ENCODE measurements at places on chromosomes 16 and 17.

DNA sequence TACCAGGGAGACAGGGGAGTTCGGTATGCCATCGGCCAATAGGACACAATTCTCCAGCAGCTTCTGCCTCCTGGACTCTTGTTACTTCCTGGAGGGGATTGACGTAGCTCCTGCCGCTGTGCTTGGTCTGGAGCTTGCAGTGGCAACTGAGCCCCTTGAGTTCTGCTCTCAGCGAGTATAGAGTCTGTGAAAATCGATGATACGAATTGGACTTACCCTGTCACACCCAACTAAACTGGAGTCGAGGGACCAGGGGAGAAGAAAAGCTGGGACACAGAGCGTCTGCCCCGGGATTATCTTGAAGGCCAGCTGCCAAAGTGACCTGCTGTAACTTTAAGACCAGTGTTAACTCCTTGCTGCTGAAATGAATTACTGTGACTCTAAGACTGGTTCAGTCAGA is 22.2 kb downstream of the SEC14L1 start:
- no peak for DNase-seq

- no peak for DNase-seq
These were observed 35.5 kb upstream of the PSMD7 start for GRCh38 chr16:74261068-74261467.

DNA sequence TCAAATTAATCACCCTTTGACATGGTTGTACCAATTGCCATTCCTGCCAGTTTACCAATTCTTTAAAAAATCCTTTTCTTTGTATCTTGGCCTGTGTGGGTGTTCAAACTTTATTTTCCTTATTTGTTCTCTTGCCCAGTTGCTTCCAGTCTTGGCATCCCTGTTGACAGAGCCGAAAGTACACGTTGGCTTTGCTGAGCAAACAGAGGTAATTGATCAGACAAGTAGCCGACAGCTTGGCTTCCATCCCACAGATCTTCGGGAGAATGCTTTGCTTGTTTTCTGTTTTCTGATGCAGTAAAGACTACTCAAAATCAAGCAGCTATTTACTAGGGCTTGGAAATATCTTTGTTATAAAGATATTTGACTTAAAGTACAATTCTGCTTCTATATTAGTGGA is 506.8 kb upstream of the SALL1 start:
- DNase-seq, result no peak

DNA sequence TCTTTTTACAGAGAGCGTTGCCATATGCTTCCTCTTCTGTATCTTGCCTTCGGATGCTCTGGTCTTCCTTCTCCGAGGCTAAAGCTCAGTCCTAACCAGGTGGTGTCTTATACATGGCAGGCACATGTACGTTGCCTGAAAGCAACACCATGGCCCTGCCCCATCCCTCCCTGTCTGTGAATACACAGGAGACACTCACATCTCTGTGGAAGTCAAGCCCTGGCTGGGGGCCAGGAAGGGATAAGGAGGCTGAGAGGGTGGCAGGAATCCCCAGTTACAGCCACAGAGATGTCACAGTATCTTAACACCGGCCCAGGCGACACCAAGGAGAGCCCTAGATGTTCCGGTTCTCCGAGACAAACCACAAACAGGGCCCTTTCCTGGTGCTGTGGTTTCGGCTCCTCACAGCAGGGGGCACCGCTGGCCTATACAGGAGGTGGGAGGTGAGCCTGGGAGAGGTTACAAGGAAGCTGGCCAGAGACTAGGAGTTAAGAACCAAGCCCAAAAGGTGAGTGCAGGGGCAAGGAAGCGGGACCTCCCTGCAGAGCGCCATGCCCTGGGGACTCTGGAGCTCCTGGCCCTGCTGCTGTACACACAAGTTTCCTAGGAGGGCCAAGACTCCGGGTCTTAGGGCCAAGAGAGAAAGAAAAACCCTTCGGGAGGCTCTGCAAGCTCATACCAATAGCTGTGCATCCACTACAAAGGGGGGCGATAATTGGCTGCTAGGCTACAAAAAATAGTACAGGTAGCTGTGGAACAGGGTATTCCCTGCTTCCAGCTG is 41.7 kb downstream of the SRL start:
- no peak for DNase-seq

DNA sequence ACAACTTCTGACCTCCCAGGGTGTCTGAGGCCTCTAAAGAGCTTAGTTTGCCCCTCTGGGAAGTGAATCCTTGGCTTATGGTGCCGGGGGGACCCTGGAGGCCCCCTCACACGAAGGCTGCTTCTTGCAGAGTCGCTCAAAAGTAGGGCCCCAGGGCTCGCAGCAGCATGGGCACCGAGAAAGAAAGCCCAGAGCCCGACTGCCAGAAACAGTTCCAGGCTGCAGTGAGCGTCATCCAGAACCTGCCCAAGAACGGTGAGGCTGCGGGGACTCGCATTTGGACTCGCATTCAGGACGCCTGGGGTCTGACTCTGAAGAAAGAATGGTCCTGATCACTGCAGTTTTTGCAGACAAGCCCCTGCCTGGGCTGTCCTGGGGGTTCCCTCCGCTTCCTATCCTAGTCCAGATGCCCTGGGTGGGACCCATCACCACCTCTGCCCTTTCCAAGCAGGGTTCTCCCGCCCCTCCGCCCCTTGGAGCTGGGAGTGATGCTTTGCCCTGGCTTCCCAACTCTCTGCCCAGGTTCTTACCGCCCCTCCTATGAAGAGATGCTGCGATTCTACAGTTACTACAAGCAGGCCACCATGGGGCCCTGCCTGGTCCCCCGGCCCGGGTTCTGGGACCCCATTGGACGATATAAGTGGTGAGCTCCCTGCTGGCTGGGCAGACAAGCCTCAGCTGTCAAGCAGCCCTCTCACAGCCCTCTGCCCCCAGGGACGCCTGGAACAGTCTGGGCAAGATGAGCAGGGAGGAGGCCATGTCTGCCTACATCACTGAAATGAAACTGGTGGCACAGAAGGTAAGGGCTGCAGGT is 698 bp downstream of the ACBD4 start:
- no peak for DNase-seq

- DNase-seq, result no peak
These were observed 617 bp downstream of the COASY start for GRCh38 chr17:42562388-42563142.

DNA sequence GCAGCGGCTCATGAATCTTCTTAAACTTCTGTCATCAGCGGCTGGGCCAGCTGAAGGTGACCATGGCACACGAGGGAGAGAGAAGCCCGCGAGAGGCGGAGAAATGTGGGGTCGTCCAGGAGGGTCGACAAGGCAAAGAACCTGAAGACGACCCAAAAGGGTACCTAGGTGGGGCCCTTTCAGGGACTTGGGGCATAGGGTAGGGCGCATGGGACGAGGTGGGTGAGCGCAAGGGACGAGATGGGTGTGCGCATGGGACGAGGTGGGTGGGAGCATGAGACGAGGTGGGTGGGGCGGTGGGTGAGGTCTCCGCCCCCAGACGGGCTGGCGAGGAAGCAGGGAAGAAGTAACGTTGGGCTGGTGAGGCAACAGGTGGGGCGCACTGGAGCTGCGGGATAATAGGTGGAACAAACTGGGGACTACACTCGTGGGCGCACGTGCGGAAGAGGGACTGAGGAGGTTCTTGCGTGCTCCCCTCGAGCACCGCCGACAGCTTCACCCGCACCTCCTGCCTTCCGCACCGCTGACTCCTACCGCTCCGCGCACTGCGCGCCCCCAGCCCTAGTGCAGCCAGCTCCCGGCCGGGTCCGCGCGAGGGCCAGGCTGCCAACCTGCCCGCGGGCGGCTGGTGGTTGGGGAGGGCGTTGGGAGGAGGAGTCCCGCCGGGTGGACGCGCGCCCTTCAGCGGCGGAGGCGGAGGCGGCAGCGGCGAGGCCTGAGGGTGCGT is 23.2 kb upstream of the CRYM start:
- DNase-seq, result no peak

DNA sequence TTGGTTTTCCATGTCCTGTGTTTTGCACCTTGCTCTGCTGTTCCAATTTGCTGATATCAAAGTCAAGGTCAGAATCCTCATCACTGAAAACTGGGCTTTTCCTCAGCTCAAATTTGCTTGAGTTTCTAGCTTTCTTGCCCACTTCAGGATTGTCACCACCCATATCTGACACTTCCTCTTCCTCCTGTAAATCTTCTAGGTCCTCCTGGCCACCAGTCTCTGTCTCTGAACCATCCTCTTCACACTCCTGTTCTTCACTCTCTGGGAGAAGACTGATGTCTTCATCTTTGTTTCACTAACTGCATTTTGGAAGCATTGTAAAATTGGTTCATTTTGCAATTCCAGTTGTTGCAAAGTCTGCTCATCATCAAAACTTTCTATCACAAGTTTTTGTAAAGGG is 63.4 kb upstream of the RBL2 start:
- no peak for DNase-seq

DNA sequence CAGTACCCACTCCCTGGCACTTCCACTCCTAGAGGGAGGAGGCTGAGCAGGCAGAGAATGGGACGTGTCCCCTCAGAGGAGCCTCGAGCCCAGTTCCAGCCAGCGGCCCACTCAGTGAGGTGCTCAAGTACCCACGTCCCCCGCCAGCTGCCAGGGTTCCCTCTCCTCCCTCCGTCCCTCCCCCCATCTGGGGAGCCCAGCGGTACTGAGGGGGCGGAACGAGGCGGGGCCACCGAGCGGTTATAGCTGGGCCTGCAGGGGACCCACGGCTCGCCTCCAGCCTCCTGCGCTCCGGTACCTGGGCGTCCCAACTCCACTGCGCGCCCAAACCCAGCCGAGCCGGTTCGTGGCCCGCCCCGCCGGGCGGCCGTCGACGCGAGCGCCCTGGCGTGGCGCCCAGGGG is at the start of gene NPW:
Gene NPW, plus strand, starts transcription at position 268 of the 403 bp plus-strand sequence.
- DNase-seq, result no peak

DNA sequence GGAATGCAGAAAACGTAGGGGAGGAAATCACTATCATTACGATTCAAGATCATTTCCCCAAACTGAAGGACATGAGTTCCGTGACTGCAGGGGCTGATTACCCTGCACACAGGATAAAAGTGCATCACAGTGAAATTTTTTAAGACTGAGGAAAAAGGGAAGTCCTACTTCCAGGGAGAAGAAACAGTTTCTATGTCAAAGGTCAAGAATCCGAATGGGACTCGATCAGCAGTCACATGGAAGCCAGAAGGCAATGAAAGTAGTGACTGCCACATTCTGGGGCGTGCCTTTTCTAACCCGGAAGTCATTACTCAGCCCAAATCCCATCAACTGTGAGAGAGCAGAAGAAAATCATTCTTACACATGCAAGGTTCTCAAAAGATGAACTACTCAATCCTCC is 12.1 kb downstream of the ZZEF1 start:
- no peak for DNase-seq

- DNase-seq, result no peak
These were observed 38.5 kb downstream of the PIGL start for GRCh38 chr17:16255481-16255921.

DNA sequence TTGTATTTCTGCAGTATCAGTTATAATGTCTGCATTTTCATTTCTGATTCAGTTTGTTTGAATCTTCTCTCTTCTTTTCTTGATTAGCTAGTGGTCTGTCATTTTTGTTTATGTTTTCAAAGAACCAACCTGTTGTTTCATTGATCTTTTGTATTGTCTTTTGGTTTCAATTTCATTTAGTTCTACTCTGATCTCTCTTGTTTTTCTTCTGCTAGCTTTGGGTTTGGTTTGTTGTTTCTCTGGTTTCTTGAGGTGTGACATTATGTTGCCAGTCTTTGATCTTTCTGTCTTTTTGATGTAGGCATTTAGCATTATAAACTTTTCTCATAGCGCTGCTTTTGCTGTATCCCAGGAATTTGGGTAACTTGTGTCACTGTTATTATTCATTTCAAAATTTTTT is 107.2 kb downstream of the PHKB start:
- no peak for DNase-seq

DNA sequence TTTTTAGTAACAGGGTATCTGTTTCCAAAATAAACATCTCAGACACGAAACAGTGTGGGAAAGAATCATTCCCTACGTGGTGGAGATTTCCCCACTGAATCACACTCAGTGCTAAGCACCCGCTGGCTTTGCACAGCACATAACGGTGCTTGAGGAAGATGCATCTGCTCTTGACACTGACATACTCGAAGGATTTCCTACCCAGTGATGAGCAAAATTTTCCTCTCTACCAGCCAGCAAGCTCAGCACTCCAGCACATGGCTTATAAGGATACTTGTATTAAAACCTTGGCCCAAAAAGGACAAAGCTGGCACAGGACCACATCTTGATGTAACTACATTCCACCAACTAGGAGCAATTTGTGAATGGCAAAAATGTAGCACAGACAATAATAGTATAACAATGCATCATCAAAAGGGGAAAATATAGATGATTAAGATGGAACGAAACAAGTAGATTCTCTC is 59.0 kb downstream of the ANKFY1 start:
- no peak for DNase-seq

- peak; percentile 53 for DNase-seq
These were observed 10.0 kb downstream of the ZNF668 start for GRCh38 chr16:31063843-31064611.

DNA sequence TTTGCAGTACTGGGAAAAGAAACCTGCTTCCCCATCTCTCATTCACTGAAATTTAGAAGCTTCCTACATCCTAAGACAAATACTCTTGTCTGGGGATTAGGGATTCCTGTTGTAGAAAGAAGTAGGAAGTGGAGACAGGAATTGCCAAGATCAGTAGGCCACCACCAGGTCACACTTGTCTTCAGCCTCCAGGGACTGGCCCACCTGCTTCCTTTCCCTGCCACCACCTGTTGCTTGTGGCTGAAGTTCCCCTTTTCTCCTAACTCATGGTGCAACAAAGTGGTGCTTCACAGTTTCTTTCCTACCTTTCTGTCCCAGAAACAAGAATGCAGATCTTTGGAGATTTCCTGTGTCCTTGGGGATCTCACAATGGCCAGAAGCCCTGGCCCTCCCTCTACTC is 82.4 kb downstream of the WNT3 start:
- no peak for DNase-seq

GRCh38 chr17:28059675-28060074 is 17.2 kb downstream of the NLK start:
- no peak for DNase-seq

- no peak for DNase-seq
These were observed 3.1 kb downstream of the PHAF1 start for GRCh38 chr16:67112591-67113399.

- DNase-seq, result no peak
These were observed 5.3 kb upstream of the FOXN1 start for GRCh38 chr17:28500712-28501379.

DNA sequence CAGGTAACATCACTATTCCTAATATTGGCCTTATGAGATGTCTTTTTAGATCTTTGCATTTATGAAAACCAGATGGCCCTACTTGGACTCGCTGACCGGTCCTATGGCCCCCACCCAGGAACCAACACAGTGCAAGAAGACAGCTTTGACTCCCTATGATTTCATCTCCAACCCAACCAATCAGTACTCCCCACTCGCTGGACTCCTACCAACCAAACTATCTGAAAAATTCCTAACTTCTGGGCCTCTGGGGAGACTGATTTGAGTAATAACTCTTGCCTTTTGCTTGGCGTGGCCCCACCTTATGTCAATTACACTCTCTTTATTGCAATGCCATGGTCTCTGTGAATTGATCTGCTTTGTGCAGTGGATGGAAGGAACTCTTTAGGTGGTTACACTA is 828.9 kb downstream of the CDH11 start:
- no peak for DNase-seq

Data from T-helper 1 cell (primary cell).